GM03348 (cell line): ENCODE measurements at places on chromosomes 11 and 22.

DNA sequence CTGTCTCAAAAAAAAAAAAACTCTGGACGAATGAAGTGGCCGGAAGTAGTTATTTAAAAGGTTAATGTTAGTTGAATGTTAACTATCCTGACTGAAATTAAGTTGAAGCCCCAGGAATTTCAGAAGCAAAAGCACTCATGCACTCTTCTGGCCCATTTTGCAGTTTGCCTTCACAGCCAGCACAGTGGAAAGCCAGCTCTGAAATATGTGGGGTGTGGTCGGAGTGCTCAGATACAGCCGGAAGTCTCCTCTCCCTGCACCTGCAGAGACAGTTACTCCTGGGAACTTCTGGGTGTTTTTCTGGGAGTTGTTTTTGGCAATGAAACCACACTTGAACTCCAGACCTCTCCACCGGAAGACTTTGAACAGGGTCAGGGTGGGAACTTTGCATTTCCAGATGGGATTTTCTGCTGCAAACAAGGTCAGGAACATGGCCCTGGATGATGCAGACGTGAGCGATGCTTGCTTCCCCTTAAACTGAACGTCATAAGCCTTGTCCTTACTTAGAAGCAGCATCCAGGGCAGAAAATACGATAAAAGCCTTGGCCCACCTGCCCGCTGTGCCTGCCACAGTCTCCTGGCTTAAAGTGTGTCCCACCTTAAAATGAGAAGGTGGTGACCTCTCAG lies 21.5 kb upstream of the CABP2 start:
- no peak for DNase-seq

GRCh38 chr11:108693852-108694251 lies 29.0 kb downstream of the DDX10 start:
- DNase-seq, result peak; percentile 42

DNA sequence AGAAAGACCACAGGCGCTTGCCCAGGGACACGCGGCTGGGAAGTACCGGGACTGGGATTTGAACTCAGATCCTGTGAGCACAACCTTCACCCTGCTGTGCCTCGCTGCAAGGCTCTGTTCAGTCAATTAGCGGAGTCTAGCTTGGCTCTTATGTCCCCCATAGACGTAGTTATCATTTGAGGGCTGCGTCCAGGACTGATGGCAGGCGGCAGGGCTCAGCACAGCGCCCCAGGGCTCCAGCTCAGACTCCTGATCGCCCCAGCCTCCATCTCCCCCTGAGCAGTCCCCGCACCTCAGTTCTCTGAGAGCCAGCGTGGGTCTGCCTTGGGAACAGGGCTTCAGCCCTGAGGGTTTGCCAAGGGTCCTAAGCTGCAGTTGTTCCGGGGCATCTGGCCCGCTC lies 19.8 kb downstream of the MRGPRG start:
- no peak for DNase-seq

- no peak for DNase-seq
Observed at GRCh38 chr22:49199224-49199623, 628.4 kb downstream of the BRD1 start.

GRCh38 chr22:31212783-31213629 lies 908 bp downstream of the LIMK2 start:
- peak; percentile 20 for DNase-seq

DNA sequence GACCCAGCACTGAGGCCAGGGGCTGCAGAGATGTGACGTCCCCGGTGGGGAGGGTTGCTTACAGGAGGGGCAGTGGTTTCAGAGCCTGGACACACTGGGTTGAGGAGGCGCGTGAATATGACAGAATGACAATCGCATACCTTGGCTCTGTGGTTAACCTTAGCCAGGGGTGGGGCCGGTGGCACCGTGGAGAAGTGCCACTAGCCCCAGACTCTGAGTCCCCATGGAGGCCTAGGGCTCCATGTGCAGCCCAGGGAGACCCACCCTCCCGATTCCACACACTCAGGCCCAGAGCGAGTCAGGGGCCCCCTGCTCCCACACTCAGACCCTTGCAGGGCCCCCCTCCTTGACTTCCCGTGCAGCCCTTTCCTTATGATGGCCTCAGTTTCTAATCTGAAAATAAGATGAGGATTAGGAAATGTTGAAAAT lies 3.6 kb upstream of the ACR start:
- no peak for DNase-seq

DNA sequence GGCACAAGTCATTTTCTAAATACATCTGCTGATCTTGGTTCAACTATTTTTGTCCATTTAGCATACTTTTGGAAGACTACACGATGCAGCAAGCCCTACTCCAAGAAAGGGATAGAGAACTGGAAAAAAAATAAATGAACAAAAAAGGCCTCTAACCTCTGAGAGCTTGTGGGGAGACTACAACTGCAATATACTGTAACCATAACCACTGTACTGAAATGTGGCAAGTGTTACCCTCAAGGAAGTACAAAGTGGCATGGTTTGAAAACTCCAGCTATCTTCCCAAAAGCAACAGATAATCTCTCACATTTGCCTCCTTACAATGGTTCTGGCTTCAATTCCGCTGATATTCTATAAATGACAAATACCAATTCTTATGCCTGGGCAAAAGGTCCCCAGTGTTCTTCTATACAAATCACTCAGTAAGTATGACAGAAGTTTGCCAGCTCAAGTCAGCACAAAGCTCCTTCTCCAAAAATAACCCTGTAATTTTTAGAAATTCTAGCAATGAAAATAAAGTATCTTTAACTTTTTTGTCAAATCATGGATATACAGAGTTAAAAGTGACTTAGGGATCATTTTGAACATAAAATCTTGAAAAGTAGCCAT lies 22.9 kb downstream of the AMBRA1 start:
- DNase-seq, result no peak
